Colonic mucosa (tissue), 4 donors: ENCODE measurements at places on chromosomes 7 and 10. TPM values are rescaled to one million over a fixed set of nuclear protein-coding genes. Genes with fewer than 3 reads are reported as not detected.

The BCL7B gene
- 53.8 TPM for total RNA-seq

The SPAM1 gene
- not detected for total RNA-seq

DNA sequence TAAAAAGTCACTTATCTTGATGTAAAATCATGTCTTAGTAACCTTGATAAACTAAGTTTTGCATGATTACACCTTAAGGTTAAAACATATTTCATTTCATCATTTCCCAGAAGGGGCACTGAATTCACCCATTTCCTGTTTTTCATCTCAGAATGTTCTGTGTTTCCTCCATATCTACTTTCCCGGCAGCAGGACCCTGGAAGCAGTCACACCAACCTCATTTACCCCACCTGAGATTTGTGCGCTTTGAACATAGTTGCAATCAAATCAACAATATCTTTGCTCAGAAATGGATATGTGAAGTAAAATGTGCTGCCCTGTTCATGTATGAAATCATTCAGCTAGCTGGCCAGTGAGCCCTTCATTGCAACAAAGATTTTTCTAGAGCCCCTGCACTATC lies 46.8 kb downstream of the IKZF1 start:
- no peaks in the 10 kb centered on the region for H3K4me1 ChIP-seq
- no peaks in the 10 kb centered on the region for H3K27me3 ChIP-seq
- DNase-seq, result no peak
- H3K36me3 ChIP-seq, result no peaks in the 10 kb centered on the region

DNA sequence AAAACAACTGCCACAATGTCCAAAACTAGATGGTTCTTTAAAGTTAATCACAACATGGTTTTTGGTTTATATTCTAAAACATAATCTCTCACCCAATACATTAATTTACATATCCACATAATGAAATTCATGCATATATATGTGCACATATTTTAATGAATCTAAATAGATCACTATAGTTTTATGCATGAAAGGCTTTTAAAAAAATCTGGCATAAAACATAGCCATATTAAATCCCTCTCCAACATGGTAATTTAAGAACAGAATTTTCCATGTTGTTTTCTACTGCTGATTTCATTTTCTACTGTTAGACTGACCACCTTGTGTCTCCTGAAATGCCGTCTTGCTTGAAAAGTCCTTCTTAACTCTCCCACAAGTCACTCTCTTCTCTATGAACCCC lies 196.1 kb upstream of the AOAH start:
- H3K27ac ChIP-seq, result no peak overlapping the region
- H3K36me3 ChIP-seq, result no peaks in the 10 kb centered on the region
- H3K27me3 ChIP-seq, result no peaks in the 10 kb centered on the region

The ARMH3 gene
- total RNA-seq, result 25.1 TPM

The CFAP58 gene
- total RNA-seq, result 0.11 TPM

GRCh38 chr10:75663947-75664664 lies 232.7 kb downstream of the LRMDA start:
- H3K36me3 ChIP-seq, result no peaks in the 10 kb centered on the region
- no peaks in the 10 kb centered on the region for H3K27me3 ChIP-seq
- no peak overlapping the region for H3K4me3 ChIP-seq
- H3K27ac ChIP-seq, result no peak overlapping the region
- DNase-seq, result no peak
- no peaks in the 10 kb centered on the region for H3K4me1 ChIP-seq

DNA sequence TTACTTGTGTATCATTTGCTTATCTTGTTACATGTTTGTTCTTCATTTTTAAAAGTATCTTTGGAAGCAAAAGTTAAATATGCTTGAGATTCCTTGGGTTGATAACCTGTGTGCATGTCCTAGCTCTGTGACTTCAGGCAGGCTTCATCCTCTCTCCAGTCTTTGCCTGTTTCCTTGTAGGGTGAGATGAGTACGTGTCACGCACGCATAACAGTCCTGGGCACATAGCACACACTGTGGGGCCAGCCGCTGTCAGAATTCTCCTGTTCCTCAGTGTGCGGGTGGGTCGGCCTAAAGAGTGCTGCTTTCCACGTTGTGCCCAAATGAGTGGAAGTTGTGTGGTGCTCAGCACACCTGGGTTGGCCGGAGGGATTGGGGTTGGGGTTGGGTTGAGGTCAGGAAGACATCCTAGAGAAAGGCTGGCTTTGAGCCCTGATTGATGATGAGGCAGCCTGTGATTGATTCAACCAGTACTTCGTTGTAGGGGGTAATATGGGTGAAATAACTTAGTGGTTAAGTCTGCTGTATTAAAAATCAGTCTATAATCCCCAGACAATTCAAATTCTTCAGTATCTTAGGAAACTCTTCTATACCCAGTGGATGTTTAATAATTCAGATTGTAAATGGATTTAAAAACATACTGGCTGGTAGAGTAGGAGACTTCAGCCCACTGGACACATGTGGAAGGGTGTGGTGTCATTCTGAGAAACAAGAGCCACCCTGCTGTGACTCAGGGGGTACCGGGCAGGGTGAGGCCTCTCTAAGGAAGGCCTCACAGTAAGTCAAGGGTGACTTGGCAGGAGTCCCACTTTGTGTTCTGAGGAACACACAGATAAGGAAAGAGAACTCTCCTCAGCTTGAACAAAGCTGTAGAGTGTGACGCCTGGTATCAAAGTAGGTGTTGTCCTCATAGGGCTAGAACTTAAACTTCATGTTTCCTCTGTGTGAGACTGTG lies 54.8 kb downstream of the DAGLB start:
- H3K4me1 ChIP-seq, result peaks cover 17% of the 10 kb centered on the region
- H3K27me3 ChIP-seq, result no peaks in the 10 kb centered on the region
- peak overlapping the region; percentile 86 for H3K27ac ChIP-seq
- H3K36me3 ChIP-seq, result peaks cover 14% of the 10 kb centered on the region

- DNase-seq, result no peak
- H3K4me1 ChIP-seq, result no peaks in the 10 kb centered on the region
- no peaks in the 10 kb centered on the region for H3K27me3 ChIP-seq
- H3K27ac ChIP-seq, result no peak overlapping the region
Observed at GRCh38 chr10:77179015-77179695, 458.5 kb downstream of the KCNMA1 start.

DNA sequence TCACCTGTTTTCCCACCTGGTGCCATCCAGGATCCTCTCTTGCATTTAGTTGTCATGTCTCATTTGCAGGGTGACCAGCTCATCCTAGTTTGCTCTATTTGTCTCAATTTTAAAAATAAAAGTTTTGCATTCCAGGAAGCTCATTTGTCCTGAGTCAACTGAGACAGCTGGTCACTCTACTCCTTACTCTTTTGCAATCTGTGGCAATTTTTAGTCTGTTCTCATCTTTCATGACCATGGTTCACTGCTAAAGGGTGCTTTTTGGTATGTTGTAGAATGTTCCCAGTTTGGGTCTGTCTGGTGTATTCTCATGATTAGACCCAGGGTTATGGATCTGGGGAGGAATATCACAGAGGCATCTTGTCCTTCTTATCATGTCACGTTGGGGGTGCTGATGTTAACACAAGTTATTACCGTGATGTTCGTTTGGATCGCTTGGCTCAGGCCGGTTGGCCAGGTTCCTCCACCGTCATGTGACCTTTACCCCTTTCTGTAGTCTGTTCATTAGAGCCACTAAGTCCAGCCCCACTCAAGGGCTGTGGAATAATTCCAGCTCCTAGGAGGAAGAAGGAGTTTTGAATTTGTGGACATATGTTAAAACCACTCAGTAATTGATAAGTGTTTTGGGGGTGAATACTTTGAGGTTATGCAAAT lies 103.3 kb upstream of the IGFBP3 start:
- H3K36me3 ChIP-seq, result no peaks in the 10 kb centered on the region
- no peaks in the 10 kb centered on the region for H3K4me1 ChIP-seq
- DNase-seq, result no peak
- no peak overlapping the region for H3K4me3 ChIP-seq
- no peak overlapping the region for H3K27ac ChIP-seq

- no peaks in the 10 kb centered on the region for H3K36me3 ChIP-seq
- H3K27ac ChIP-seq, result peak overlapping the region; percentile 13
- no peak overlapping the region for H3K4me3 ChIP-seq
Observed at GRCh38 chr7:836429-836828, 4.2 kb downstream of the SUN1 start.

- no peak overlapping the region for H3K4me3 ChIP-seq
- H3K4me1 ChIP-seq, result no peaks in the 10 kb centered on the region
- H3K27me3 ChIP-seq, result peaks cover 9% of the 10 kb centered on the region
- no peaks in the 10 kb centered on the region for H3K36me3 ChIP-seq
- DNase-seq, result peak; percentile 12
Observed at GRCh38 chr10:93081318-93081717, 7.6 kb downstream of the CYP26A1 start.

DNA sequence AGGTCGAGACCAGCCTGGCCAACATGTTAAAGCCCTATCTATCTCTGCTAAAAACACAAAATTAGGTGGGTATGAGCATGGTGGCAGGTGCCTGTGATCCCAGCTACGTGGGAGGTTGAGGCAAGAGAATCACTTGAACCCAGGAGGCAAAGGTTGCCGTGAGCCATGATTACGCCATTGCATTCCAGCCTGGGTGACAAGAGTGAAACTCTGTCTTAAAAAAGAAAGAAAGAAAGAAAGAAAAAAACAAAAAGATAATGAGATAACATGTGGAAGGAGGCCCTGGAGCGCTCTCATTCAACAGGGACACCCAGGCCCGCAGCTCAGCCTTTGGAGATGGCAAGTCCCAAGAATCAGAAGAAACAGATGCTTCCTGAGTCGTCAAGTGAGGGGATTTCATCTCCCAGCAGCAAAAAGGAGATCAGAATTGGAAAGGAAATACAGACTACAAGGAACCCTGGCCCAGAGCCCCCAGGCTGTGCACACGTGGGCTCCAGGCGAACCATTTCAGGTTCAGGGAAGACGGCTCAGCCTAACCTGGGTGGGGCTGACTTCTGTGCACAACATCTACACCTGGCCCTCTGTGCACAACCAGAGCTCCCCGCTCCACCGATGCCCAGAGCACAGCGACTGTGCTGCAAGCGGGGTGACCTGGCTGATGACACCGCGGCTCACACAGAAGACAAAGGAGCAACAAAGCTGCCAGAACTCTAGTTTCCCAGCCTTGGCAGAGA lies 33.3 kb downstream of the GNA12 start:
- no peaks in the 10 kb centered on the region for H3K27me3 ChIP-seq
- no peak for DNase-seq
- no peaks in the 10 kb centered on the region for H3K4me1 ChIP-seq
- peak overlapping the region; percentile 49 for H3K27ac ChIP-seq
- H3K36me3 ChIP-seq, result no peaks in the 10 kb centered on the region
- no peak overlapping the region for H3K4me3 ChIP-seq

DNA sequence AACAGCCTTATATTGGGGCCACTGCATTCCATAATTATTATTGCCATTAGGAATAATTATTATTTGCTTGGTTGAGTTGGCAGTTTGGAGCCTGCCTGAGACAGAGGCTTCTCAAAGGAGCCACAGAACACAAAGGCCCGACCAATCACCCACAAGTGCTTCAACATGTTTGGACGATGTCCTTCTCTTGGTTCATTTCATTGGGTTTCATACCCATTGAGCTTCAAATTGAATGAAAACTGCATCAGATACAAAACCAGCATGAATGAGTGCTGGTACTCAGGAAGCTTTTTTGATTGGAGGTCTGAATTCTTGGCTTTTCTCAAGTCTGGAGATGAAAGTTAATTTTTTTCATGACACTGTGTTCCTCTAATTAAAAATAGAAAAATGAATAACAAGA lies 168.3 kb downstream of the CREB5 start:
- H3K36me3 ChIP-seq, result no peaks in the 10 kb centered on the region
- no peaks in the 10 kb centered on the region for H3K27me3 ChIP-seq
- no peak overlapping the region for H3K27ac ChIP-seq
- H3K4me3 ChIP-seq, result no peak overlapping the region
- H3K4me1 ChIP-seq, result no peaks in the 10 kb centered on the region
- no peak for DNase-seq
